ENCODE measurements at places on chromosomes 2 and 18.

- DNase-seq, result peak; percentile 77
Observed at GRCh38 chr18:57806978-57807285, 3.8 kb upstream of the ATP8B1 start.

GRCh38 chr2:229715895-229716507, 1.6 kb upstream of the DNER start:
- DNase-seq, result no peak

DNA sequence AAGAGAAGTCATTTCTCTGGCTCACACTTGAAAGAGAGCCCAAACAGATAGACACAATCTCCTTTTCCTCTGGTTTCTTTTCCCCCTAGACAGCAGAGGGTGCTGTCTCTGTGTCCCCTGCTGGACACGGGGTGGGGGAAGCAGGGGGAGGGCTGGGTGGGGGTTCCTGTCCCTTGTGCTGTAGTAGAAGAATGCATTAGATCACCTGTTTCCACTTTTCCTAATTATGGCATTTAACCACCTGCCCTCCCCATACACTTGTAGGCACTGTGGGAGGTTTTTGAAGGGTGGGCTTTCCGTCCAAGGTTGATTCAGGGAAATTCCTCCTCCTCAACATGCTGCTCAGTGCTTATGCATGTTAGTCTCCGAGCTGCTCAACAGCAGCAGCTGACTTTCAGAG, 206.2 kb upstream of the EPAS1 start:
- no peak for DNase-seq

DNA sequence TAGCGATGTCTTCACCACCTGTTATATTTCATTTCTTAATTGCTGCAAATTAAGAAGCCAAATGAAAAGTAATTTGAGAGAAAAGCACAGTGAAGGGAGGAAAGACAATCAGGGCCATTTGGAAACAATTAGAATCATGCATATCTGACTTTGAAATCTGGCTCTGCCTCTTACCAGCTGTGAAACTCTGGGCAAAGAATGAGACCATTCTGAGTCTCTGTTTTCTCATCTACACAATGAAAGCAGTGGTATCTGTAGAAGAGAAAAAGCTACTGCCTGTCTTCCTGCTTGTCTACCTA, 334.5 kb upstream of the CYRIA start:
- DNase-seq, result no peak

GRCh38 chr2:120861576-120862191, 126.0 kb downstream of the GLI2 start:
- DNase-seq, result peak; percentile 35

DNA sequence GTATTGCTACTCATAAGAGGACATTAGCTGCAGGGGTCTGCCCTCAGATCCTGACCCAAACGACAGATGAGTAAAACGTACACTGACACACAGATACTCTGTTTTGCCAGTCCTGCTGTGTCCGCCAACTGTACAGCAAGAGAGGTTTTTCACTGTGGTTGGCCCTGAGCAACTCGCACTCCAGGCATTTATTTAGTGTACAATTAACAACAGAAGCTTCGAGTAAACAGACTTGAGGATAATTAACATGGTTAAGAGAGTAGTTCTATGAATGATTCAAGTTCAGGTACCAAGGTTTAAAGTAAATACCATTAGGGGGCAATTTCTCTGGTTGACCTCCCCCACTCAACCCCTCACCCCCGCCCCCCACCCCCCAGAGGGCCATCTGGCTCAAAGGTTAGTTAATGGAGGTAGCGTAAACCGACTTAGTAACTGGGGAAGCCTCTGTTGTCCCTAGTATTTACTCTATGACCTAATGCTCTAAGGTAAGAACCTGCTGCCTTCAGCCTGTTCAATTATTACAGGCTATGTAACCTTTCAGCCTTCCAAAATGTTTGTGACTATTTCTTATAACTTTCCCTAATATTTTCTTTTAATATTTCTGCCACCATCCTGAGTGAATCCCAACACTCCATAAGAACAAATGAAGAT, 103.9 kb upstream of the XIRP2 start:
- no peak for DNase-seq

DNA sequence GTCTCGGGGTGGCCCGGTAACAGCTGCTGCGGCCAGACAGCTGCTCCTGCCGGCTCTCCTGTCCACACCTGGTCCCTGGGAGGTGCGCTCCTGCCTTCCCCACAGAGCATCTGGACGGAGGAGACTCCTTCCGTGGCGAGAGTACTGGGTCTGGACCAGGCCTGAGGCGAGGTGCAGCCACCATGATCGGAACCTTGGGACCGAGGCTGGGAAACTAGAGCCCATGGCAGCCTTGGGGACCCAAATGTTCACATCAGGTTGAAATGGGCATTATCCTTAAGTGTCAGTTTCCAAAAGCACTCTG, 628 bp downstream of the GIGYF2 start:
- DNase-seq, result no peak

DNA sequence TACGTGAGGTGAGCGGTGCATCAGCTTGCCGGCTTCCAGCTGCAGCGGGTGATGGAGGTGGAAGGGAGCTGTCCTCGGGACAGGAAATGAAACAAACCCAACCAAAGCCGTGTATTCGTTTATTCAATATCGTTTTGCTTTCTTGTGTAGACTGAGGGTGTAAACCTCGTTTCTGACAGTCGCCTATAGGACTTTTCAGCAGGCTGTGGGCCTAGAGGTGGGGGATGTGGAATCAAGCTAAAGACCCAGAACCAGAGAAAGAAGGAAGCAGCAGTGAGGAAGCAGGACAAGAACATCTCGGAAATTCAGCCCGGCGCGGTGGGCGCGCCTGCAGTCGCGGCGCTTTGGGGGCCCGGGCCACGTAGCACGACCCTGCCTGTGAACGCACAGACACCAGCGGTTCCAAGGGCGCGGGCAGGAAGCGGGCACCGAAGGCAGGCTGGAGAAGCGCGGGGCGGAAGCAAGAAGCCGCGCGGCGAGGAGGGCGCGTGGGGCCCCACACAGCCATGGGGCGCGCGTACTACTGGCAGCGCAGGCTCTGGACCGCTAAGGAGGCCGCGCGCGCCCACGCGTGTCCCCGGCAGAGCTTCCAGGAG, 755 bp upstream of the ATP9B start:
- DNase-seq, result peak; percentile 29

DNA sequence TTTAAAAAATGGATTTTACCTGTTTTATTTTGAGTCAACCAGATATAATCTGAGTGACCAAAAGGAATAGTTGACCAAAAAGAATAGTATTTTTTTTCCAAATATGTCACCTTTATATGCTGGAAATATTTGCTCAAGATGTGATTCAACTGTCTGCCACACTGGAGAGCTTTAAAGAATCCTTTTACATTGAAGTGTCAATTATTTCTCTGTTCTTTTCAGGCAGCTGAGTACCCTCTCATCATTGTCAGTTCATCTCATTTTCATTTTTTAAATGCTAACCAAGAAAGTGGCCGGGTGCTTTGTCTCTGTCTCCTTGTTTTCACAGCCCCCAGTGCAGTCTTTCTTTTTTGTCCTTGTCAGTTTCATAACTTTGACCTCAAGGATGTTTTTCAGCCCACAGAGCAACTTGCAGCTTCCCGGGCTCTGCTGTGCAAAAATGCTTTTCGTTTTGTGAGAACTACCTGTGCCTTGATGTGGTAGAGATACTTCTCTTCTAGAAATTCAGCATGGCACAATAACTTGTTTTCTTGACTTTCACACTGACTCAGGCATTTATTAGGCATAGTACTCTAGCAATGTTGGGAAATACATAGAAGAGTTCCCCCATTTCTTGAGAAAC, 23.4 kb upstream of the CERS6 start:
- no peak for DNase-seq

DNA sequence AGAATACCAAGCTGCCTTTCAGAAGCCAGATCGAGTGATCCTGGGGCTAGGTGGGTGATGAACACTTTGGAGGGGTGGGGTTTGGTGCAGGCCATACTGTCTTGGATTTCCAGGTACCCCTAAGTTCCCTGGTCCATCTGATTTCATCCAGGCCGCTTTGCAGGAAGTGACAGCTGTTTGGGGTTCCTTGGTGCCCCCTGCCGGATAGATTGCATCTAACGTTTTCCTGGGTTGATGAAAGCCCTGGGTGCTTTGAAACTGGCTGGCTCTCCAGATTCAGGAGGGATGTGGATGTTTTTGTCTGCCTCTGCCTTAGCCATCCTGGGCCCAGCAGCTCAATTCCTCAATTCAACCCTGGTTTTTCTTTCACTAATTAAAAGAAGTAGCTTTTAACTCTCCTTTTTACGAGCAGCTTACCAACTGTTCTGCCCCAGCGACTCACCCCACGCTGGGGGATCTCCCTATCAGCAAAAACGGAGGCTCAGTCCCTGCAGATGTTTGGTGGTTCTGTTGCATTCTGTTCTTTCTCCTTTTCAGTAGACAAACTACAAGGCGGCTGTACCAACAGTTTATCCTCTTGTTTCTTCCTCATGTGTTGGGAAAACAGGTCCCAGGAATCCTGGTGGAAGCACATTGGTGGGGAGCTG, 37.1 kb downstream of the ARHGEF4 start:
- peak; percentile 85 for DNase-seq

DNA sequence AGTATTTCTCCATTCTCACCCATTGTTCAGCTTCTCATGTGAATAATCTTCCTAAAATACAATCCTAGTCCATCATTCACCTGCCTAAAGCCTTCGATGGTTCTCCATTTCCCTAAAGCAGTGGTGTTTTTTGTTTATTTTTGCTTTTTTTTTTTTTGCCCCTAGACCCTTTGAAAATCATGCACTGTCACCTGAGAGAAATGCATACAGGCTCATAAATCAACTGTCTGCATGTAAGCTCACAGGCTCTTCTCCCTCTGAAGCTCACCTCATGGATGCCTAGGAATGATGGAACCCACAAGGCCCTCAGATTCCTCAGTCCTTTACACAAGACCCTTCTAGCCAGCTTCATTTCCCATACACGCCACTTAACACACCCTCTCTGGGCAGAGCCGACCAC, 31.5 kb downstream of the B4GALT6 start:
- no peak for DNase-seq

DNA sequence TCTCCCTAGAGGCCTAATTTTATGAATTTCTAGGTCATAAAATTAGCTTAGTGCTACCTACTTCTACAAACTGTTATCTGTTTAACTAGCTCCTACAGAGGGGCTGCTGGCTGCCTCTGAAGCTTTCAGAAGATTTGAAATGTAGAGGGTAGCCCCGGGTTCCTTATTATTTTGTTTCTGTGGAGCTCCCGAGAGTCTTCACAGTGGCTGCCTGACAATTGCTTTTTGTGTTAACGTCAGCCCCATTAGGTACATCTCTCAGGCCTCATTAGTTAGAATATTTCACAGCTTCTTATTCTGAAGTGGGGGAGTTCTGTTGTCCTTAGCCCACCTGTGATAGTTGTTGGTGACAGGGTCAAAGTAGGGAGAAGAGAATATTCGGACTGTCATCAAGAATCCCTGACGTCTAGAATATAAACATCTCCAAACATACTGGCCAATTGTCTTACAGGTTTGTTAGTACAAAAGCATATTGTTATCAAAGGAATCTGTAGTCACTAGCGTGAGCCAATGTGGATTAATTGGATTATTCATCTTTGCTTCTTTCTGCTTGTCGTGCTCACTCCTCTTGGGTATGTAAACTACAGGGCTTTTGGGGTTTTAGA, 77.5 kb downstream of the DIS3L2 start:
- no peak for DNase-seq

- peak; percentile 80 for DNase-seq
Observed at GRCh38 chr2:109382951-109383350, 230.8 kb downstream of the SEPTIN10 start.

DNA sequence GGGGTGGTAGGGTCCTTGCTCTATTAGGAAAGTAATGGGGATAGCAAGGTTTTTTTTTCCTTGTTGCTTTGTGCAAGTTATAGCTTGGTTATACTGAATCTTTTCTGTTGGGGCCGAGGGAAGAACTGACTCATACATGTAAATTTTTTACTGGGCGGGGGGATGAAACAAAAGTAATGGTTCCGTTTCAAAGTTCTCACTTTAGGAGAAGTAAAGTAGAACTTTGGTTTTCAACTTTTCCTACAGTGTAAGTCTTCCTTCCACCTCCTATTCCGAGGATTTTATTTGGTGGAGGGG, 1.1 kb downstream of the AFTPH start:
- DNase-seq, result peak; percentile 13

DNA sequence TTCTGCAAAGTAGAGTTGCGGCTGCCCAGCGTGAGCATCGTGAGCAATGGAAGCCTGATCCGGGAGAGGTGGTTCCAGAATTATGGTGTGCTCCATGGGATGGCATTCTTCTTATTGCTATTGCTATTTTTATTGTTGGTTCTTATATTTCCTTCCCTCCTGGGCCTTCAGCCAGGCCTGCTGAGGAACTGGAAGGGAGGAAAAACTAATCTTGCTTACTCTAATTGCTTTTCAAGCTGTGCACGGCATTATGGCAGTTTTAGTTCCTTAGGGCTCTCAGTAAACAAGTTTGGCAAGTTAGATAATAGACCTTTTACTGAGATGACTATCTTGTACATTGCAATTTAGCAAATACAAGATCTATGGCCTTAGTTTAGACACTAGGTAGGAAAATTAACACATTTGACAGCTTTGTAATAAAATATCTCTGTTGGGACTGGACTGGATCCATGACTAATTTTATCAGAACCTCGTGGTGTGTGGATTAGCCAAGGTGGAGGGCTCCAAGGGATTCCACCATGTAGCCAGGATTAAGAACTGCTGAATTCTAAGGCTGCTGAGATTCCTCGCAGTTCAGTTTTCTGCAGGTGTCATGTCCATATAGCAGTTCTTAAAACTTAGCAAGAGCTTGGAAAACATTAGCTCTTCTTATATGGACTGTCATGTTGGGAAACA, 6.0 kb downstream of the RSAD2 start:
- no peak for DNase-seq

DNA sequence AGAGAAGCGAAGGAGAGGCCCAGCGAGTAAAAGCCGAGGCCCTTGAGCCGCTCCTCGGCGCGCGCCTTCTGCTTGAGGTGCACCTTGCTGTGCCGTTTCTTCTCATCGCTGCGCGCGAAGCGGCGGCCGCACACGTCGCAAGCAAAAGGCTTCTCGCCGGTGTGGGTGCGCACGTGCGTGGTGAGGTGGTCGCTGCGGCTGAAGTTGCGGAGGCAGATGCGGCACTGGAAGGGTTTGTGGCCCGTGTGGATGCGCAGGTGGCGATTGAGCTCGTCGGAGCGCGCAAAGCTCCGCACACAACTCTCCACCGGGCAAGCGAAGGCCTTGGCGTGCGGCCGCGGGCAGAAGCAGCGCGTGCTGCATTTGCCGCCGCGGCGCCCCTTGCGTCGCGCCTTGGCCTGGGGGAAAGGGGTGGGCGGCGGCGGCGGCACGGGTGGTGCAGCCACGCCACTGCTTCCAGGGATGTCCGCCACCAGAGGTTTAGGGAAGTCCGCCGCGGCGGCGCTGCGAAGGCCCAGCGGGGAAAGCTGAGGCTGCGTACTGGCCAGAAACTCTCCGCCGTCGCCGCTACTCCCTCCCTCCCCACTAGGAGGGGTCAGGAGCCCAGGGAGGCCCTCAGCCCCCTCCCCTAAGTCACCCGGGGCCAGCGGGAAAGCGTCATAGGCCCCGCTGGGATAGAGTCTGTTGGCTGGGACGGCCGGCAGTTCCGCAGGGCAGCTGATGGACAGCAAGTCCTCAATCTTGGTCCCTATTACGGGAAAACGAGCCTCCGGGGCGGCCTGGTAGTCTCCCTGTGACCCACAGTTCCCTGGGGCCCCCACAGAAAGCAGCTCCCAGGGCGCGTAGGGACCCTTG, 1.7 kb downstream of the EGR4 start:
- DNase-seq, result no peak

GRCh38 chr18:76889091-76889699, 66.8 kb downstream of the ZNF236 start:
- no peak for DNase-seq

- DNase-seq, result no peak
Observed at GRCh38 chr2:174236429-174236828, 11.9 kb downstream of the OLA1 start.
